GM13976 (cell line): ENCODE measurements at places on chromosomes 11 and 22.

DNA sequence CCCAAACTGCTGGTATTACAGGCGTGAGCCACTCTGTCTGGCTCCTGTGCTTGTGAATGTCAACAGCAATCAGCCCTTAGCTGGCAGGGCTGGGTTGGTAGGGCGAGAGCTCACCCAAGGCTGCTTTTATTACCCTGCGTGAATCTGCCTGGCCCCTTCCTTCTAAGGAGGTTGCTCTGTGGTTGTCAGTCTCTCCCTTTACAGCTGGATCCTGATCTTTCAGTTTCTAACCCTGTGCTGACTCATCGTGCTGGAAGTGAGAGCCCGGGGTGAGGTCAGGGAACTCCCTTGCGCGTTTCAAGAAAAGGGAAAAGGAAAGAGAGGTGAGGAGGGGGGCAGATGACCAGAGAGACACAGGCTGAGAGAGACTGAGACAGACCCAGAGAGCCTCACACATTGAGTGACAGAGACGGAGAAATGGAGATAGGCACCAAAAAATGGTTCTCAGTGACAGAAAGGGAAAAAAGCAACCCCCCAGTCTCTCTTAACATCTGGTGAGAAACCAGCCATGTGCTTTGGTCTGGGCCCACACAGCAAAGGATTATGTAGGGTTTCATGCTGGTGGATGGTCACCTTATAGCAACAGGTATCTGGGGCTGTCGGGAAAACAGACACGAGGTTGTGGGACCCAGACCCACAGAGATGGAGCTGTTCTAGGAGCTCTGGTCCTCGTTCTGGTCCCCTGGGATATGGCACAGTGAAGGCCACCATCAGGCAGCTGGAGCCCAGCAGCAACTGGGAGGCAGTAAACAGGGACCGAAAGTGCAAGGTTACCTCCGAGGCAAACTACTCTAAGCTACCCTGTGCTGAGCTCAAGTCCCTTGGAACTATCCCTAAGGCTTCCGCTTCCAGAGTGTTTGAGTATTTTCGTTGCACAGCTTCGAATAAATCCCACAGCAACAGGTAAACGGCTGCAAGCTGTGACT is 2.5 kb downstream of the TCN2 start:
- peak; percentile 66 for DNase-seq

DNA sequence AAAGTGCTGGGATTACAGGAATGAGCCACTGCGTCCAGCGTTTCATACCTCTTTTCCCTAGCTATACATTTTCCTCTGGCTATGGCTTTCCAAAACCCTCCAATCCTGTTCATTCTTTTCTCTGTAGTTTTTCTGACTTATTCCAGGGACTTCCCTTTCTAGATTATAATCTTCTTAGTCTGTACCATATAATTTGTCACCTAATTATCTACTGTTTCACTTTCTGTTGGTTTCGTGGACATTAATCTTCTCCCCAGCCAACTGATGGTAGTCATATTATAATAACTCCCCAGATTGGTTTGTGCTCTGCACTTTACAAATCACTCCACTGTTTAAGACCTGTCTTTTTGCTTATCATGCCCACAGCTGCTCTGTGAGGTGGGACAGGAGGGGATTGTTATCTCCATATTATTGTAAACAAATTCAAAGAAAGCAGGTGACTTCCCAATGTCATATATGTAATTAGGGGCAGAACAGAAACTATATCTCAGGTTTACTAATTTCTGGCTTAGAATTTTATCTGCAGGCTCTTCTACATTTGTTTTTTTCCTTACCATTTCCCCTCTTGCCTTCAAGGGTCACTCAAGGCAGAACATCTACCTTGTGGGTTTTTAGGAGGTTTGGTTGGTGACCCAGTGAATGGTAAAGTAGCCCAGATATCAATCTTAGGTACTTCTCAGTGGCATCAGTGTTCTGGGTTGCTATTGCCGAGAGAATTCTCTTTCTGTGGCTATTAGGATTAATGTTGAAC is 23.9 kb downstream of the STIM1 start:
- DNase-seq, result peak; percentile 38

DNA sequence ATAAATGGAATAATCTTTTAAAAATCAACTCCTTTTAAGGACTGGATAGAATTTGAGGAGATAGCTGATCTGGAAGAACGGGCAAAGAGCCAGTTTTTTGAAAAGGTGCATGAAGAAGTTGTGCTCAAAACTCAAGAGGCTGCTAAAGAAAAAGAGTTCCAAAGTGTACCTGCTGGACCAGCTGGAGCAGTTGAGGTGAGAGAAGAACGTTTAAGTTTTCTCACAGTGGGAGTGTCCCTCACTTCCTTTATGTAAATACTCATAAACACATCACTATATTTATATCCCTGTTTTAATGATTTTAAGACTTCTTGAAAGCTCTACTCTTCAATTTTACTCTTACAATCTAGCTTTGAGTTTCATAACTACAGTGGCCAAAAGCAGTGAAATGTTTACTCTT is 11.7 kb upstream of the ANKRD42 start:
- no peak for DNase-seq

GRCh38 chr11:93694557-93694956 is 33.1 kb downstream of the CEP295 start:
- DNase-seq, result no peak

DNA sequence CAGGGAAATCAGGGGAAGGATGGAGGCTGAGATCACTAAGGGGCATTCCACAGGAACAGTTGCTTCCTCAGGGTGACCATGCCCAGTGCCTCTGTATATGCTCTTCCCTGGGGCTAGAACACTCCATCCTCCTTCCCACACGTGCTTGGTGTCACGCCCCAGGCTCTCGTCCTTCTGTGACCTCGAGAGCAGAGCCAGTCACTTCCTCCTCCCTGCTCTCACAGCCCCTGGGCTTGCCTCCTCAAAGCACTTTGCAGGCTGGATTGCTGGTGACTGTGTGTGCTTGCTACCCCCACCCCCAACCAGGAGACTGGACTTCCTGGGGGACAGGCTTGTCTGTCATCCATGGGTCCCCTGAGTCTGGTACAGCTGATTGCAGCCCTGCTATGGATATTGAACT is 56.5 kb upstream of the AMPD3 start:
- DNase-seq, result no peak

- DNase-seq, result no peak
Measured at GRCh38 chr11:119876841-119877240, 147.8 kb upstream of the NECTIN1 start.

DNA sequence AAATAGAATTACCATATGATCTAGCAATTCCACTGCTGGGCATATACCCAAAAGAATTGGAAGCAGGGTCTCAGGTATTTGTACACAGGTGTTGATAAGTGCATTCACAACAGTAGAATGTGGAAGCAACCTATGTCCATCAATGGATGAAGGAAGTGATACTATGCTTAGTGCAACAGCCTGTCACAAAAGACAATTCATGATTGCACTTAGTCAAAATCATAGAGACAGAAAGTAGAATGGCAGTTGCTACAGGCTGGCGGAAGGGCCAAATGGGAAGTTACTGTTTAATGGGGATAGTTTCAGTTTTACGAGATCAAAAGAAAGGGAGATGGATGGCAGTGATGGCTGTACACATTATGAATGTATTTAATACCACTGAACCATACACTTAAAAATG is 42.0 kb downstream of the SGSM3 start:
- DNase-seq, result peak; percentile 75

DNA sequence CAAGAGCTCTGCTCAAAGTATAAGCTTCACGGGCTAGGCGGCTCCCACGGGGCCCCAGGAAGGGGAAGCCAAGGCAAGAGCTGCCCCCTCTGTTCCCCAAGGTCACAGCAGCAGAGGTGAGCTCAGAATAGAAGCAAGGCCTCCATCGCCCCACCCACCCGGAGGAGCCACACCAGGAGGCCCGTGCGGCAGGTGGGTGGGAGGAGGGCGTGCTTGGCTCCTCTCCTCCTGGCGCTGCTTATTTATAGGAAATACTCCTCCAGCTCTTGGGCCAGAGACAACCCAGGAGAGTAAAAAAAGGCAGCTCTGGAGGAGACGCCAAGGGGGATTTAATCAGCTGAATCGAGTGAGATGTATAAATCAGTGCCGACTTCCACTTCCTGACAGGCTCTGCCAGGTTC is 87.8 kb downstream of the FEZ1 start:
- no peak for DNase-seq

GRCh38 chr11:109390752-109391151 is 31.2 kb upstream of the C11orf87 start:
- no peak for DNase-seq

DNA sequence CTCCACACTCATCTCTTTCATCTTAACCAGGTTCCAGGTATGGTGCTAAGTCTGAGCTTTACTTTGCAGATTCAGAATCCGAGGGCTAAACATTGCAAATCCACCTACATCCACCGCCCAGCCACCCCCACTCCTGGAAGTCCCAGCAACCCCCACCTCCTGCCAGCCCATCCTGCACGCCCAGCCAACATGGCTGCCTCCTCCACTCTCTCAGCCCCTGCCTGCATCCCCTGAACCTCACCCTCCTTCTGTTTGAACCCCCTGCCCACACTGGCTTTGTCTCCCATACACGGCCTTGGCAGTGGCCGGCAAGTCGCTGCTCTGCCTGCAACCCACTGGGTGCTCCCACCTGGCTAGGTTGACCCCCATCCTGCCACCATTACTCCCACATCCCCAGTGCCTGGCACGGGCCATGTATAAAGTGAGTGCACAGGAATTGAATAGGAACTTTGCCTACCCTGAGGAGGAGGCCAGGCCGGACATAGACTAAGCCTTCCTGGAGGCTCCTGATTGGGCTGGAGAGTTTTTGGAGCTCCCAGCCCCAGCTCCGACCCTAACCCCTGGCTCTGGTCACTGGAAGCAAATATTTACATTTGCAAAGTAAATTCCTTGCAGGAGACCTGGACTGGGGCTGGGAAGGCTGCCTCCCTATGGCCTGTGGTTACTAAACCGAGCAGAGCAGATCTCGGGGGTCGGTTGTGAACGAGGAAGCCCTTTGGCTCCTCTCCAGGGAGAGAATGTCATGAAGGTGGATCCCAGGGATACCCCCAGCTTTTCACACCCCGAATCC is 14.4 kb downstream of the EMID1 start:
- DNase-seq, result no peak

DNA sequence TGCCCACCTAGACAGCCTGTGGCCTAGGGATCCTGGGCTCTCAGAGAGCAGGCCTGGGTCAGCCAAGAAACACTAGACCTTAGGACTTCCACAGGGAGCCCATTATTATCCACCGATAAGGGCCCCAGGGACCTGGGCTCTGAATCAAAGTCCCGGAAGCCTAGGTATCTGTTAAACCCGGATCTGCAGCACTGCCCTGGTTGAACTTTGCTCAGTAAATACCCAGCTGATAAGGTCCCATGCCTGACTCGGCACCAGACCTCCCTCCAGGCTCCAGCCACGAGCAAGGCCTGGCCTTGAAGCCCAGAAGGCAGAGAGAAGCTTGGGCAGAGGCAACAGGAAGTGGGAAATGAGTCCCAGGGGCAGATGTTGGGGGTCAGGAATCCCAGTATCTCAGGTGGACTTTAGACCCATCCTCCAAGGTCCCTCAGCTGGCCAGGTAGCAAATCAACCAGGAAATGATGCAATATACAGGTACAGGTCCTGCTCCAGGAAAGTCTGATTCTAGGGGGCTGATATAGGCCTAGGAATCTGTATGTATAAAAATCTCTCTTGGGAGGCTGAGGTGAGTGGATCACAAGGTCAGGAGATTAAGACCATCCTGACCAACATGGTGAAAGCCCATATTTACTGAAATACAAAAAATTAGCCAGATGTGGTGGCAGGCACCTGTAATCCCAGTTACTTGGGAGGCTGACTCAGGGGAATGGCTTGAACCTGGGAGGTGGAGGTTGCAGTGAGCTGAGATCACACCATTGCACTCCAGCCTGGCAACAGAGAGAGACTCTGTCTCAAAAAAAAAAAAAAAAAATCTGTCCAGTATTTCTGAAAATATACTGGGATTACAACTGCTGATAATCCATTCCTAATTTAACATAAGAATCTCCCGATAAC is 18.7 kb downstream of the POU2AF1 start:
- no peak for DNase-seq

DNA sequence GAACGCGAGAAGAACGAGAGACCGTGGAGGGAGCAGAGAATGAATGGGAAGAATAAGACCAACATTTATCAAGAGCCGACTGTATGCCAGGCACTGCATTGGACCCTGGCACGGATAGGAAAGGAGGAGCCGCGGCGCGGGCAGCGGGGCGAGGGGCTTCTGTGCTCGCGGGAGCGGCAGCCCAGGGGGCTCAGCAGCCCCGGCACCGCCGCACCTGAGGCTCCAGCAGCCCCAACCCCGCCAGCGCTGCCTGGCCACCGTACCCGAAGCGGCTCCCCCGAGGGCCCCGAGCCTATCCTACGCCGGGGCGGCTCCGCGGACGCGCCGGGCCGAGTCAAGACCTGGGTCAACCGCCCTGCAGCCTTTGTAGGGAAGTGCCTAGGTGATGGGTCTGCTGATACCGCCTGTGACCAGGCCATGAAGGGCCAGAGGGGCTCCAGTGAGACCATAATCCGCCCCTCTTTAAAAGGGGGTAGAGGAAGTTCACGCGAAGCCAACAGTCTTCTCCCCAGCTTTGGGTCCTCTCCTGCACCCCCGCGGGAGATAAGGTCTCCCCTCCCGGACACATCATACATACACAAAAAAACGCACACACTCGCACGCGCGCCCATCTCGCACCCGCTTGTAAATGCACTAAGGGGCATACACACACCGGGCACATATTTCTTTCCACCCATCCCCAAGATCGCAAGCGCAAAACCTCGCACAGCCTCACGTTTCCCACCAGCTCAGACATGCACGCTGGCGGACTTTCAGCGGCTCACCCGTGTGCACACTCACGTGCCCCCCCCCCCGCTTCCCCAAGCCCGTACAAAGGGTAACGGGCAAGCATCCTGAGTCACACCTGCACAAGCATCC is 935 bp upstream of the RTN4RL2 start:
- peak; percentile 52 for DNase-seq

DNA sequence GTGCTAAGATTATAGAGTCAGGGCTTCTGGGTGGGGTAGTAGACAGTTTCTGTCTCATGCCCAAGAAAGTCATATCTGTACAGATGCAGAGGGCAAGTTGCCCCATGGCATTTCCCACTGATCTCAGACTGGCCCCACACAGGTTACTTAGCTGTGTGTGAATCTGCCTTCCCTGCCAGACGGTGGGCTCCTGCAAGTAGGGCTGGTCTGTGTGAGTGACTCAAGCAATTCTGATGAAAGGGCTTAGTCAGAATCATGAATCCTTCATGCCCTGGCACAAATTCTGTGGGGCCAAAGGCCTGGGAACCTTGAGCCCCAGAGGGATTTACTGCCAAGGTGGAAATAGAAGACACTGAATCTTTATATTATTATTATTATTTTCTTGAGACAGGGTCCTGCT is 30.4 kb downstream of the USH1C start:
- no peak for DNase-seq

GRCh38 chr11:105168457-105168856 is 28.9 kb upstream of the CARD18 start:
- no peak for DNase-seq

DNA sequence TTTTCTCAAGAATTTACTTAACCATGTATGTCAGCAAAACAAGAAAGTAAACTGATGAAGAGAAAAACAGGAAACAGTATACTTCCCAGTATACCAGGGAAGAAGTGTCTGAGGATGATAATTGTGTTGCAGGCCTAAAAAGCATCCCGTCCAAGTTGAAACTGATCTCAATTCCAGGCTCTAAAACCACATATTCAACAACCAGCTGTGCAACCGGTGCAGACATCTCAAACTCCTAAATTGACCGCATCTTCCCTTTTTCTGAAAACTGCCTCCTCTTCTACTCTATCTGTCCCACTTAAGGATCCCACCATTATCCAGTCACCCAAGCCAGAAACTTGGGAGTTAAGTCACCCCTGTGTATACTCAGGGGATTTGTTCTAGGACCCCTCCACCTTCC is 47.2 kb downstream of the CCDC83 start:
- DNase-seq, result no peak
